ENCODE measurements at places on chromosomes 1 and 21. TPM values are rescaled to one million over a fixed set of nuclear protein-coding genes. Genes with fewer than 3 reads are reported as not detected.

GRCh38 chr1:29966526-29967045, 730.3 kb downstream of the PTPRU start:
- no peak for DNase-seq

DNA sequence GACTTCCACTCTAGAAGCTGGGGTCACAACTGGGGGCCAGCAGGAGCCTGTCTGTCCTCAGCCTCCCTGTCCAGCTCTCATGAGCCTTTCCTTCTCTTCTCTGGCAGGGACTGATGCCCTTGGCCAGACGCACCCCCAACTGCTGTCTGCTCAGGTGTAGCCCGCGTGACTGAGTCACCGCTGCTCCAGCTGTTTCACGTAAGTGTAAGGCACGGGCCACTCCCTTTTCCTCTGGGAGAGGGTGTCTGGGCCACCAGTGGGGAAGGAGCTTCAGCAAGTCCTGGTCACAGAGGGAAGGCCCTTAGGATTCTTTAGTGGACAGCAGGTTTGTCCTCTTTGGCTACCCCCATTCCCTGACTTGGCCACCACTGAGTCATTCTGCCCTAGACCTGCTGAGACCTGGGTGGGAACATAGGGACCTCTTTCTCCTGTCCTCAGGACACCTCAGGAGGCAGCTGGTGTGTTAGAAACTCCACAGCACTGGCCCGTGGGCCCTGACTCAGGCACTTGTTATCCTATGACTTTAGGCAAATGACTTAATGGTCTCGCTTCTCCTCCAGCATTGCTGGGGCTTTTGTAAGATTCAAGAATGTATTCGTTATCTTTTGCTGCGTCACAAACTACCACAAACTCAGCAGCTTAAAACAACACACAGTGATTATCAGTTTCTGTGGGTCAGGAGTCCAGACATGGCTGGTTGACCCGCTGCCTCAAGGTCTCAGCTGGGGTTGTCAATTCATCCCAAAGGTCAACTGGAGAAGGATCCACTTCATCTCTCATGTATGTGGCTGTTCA, 64.8 kb downstream of the FAM163A start:
- peak; percentile 96 for DNase-seq

DNA sequence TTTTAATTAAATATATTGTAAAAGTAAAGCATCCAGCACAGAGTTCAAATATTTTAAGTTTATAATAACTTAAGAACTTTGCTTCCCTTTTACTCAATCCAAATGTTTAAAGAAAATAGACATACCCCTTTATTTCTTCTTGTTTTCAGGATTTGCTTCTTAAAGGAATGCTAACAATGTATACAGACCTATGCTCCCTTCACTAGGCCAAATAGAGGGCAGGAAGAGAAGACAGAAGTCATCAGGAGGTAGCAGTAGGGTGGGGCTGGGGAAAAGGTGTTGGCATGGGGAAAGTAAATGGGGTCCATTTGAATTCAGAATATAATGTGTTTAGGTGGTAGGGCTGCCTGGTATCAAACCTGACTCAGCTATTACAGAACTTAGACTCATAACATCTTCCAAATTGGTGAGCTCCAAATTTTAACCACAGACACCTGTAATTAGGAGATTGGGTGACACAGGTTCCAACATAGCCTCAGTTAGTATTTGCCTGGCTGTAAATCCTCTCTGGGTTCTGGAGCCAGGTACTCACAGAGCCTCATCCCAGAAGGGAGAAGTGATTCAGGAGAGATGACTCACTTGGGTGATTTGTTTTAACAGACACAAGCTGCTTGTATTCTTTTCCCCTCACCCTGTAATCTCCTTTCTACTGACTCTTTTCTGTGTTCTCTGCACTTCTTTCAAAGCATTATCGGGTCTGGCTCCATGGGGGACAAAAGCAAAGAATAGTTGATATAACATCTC, 60.1 kb upstream of the DUSP10 start:
- DNase-seq, result peak; percentile 89

DNA sequence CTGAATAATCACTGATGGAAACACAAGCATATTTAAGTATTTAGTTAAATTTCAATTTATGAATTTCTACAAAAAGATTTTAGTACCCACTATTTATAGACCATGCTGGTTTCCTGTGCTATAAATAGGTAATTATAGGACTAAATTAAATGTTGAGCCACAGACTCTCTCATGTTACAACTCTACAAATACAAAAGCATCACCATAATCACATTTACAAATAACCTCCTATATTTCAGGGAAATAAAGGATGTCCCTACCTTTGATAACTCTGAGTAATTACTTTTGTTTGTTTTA, 32.6 kb upstream of the CCDC190 start:
- DNase-seq, result no peak

Gene MTARC1
- total RNA-seq, result 0.28 TPM
